ENCODE measurements at places on chromosomes 7 and 10.

DNA sequence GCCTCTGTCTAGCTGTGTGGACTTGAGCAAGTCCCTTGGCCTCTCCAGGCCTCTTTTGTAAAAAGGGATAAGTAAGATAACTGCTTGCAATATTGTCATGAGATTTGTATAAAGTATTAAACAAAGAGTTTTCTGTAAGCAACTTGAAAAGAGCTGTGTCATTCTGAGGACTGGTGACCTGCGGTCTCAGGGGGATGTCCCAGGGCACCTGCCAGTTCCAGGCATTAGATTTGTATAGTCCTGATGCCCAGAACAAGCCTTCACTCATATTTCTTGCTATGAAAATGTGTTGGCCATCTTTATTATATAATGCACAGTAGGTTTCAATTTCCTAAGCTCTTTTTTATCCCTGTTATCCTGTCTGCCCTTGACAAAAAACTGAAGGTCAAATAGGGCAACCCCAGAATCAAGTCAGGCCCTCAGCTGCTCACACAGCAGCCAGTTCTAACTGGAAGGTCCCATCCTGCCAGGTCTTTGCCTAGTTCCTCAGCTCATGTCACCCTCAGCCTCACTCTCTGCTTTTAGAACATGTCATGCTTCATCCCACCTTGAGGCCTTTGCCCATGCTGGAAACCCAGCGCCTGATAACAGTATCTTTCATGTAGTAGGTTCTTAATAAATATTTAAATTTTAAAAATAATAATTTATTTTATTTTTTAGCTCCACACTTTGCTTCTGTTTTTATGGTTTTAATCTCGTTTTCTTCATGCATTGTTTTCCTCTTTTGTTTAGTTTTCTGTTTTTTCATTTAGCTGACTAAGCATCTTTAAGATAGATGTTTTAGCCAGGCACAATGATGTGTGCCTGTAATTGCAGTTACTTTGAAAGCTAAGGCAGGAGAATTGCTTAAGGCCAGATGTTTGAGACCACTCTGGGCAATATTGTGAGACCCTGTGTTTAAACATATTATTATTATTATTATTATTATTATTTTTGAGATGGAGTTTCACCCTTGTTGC lies 87.5 kb upstream of the ZNF92 start:
- DNase-seq: no peak

- DNase-seq: no peak
Measured at GRCh38 chr10:127971963-127972615, 65.2 kb downstream of the PTPRE start.

DNA sequence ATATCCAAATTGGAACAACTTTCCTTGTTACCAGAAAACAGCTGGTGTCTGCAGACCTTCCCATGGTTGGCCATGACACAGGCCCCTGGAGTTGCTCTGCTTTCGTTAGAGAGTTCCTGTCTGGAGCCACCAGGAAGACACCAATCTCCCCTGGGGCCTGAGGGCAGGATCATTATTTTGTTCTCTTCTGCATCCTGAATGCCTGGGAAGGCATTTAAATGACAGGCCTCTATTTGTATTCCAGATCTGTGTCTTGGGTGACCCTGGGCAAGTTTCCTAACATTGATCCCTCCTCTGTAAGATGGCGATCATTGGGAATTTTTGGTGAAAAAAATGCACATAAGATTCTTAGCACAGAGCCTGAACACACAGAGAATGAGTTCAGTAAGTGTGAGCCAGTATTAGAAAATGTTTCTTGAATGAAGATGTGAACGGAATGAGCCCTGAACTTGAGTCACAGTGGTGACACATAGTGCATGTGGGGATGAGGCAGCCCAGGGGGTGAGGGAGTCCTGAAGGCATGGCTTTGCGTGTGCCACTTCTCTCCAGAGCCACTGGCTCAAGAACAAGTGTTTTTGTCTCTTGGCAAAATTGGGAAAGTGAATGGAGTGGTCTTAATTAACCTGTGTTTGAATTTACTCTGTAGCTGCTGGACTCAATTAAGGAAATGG lies 28.4 kb downstream of the BMPER start:
- DNase-seq: no peak

DNA sequence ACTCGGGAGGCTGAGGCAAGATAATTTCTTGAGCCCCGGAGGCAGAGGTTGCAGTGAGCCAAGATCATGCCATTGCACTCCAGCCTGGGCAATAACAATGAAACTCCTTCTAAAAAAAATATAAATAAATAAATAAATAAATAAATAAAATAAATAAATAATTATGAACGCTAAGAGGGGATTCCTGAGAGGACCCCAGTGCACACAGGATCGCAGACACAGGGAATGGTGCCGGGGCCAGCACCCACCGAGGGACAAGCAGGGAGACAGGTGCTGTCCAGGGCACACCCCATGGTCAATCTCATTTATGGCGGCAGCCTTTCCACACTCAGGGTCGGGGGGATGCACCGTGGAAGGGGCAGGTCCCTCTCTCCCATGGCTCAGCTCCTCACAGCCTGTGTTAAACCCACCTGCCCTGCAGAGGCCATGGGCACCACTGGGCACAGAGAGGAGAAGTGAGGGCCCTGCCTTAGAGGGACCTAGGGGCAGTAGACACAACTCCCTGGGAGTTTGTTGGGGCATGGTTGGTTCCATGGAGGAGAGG lies 2.2 kb upstream of the RAMP3 start:
- no peak for DNase-seq

DNA sequence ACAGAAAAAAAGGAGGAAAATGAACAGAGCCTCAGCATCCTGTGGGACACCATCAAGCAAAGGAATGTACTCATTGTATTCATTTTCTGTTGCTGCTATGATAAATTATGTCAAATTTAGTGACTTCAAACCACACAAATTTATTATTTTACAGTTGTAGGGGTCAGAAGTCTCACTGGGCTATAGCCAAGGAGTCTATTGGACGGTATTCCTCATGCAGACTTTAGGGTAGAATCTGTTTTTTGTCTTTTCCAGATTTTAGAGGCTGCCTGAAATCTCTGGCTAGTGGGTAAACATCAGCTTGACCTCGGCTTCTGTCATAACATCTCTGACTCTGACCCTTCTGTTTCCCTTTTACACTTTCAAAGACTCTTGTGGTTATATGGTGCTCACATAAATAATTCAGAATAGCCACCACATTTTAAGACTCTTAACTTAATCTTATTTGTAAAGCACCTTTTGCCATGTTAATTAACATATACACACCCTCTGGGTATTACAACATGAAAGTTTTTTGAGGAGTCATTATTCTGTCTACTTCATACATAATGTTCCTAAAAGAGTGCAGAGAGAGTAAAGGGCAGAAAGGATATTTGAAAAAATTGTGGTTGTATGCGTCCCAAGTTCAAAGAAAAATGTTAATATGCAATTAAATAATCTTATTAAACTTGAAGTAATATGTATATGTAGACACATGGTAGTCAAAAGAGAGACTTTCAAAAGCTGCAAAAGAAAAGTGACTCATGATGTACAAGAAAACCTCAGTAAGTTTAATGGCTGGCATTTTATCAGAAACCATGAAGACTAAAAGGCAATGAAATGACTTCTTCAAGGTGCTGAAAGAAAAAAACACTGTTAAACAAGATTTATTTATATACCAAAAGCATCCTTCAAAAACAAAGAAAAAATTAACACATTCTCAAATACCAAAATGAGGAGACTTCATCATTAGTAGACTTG lies 70.8 kb upstream of the MEOX2 start:
- no peak for DNase-seq
